Left kidney (tissue), 8 donors: ENCODE measurements at places on chromosomes 3 and 15. TPM values are rescaled to one million over a fixed set of nuclear protein-coding genes. Genes with fewer than 3 reads are reported as not detected.
A peak's percentile ranks its signal among the peaks of the same experiment; 100 is the strongest.

DNA sequence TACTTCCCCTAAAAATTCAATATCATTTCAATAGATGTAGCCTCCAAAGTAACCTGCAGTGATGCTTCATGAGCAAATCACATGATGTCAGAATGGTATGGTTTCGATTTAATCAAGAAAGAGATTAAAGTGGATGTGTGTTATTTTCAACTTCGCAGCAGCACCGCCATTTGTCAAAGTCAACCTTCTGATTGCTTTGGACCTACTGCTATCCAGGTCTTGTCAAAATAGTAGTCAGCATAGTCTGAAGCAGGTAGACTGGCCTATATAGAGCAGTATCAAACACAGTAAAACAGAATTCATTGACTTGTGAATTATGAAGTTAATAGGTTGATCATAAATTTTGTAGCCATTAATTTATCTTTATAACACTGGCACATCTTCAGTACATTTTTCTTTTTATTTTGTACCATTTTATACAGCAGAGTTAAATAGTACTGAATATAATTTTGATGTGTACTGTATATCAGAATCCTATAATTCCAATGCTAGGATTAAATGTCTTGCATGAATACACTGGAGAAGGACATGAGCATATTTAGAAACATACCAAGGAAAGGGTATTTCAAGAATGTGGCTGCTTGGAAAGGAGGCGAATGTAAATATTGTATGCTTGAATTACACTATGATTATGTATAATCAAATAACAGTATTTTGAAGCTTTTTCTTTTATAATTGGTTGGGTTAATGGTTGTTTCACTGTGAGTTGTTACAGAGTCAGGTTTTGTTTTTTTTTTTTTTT lies 79.6 kb downstream of the CDIN1 start:
- no peak for DNase-seq

The RARRES1 gene
- 12.6 TPM for polyA plus RNA-seq

DNA sequence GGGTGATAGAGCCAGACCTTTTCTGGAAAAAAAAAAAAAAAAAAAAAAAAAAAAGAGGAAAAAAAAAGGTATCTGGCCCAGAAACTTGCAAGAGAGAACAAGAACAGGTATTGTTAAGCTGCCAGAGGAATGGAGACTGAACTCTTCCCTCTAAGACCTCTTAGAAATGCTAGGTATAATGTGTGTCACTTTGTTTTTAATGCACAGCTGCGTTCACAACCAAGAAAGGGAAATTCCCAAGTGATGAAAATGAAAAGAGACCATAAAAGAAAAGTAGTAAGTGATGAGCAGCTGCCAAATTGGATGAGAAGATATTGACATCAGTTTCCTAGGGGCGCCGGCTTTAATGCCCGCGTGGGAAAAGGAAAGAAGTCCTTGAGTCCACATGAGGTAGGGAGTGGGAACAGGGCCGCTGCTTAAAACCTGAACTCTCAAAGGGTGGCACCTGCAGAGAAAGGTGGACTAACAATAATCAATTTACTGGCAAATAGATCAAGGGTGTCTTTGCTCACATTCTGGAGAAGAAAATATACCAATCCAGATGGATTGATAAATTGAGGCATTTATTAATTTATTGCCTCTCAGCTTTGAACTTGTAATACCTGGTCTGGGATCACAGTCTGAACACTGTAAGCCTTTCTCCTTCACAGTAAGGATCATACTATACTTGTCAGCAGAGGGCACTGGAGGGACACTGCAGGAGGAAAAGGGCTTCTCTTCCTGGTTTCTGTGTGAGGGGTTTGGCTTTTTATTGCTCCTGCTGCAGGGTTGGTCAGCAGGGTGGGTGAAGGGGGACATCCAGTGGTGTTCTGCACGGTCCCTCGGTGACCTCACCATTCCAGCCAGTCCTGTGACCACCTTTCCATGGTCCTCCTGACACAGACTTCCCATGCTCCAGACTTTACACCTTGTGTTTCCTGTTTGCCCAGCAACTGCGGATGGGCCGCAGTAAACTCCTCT lies 131.6 kb downstream of the AQP9 start:
- peak; percentile 79 for DNase-seq

DNA sequence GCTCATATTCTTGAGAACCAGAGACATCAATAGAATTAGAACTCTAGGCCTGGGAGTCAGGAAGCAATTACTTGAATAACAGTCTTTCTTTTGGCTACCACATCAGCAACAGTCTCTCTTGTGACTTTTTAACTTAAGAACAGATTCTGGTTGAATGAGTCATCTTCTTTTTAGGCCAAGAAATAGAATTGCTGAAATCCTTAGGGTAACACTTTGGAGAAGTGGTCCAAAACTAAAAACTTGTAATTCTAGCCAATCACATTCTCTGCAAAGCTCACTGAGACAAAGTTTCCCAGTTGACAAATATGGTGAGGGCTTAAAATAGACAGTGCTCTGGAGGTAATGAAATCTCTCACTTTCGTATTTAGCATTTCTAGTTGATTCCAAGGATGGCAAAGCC lies 238.0 kb downstream of the SHOX2 start:
- no peak for DNase-seq

DNA sequence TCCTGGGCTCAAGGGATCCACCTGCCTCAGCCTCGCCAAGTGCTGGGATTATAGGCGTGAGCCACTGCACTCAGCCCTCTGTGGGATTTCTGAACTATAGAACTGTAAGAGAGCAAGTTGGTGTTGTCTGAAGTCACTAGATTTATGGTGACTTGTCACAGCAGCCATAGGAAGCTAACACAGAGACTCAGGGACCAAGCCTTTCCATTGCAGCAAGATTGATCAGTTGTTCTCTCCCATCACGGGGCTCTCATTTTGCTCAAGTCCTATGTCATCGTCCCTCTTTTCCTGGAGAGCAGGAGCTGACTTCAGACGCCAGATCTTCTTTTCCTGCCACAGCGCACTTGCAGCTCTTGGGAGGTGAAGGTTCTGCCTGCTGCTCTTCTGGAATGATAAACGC lies 61.0 kb downstream of the APBA2 start:
- no peak for DNase-seq

GRCh38 chr3:177410730-177411129 lies 213.4 kb upstream of the TBL1XR1 start:
- DNase-seq = no peak

GRCh38 chr3:21795152-21795837 lies 44.3 kb upstream of the ZNF385D start:
- DNase-seq = no peak

GRCh38 chr15:71581398-71581930 lies 228.9 kb upstream of the NR2E3 start:
- no peak for DNase-seq

DNA sequence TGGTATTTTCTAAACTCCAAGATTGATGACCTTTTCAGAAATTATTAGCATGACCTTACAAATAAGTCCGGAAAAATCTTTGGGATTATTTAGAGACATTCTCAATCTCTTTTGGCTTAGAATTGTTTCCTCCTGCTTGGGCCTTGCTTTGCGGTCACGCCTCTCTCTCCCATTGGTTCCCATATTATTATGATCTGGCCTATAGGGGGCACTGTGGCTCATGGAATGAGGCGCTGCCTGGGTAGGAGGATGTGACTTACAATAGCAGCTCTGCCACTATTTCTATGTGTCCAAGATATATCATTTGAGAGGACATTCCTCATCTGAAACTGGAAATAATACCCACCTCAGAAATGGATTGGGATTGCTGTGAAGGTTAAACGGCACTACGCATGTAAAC lies 464.9 kb downstream of the MFSD1 start:
- peak; percentile 57 for DNase-seq

DNA sequence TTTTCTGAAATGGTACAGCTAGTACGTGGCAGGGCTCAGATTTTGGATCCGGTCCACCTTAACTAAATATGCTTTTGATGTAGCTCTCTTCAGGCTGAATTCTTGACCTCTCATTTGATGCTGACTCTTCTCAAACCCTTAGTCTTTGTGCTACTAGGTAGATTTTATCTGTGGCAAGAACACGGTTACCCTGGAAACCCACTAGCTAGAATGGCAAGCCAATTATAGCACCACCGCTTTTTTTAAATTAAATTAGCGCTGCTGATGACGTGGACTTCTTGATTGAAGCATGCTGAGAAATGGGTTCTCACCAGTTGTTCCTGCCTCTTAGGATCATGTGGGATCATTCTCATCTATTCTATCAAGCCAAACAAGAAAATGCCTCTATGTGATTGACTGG lies 421.5 kb downstream of the LPP start:
- DNase-seq = no peak

The LSMEM2 gene
- 0.58 TPM for polyA plus RNA-seq

DNA sequence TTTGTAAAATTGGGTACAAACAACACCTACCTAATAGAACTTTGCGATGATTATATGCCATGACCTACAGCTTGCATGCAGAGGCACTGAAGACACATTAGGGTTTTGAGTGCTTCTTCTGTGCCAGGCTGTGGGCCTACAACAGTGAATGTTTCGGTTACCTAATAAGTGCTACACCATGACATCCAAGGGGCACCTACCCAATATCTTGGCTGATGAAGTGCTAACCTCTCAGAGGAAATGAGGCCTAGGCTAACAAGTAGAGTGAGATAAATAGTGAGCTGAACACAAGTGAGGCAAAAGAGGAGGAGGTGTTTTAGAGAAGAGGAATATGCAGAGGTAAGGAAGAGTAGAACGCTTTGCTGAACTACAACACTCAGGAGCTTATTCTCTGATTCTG lies 12.2 kb upstream of the RASGRP1 start:
- DNase-seq = no peak

The LAMB2 gene
- 435 TPM for polyA plus RNA-seq

The ZNF654 gene
- polyA plus RNA-seq = 22.5 TPM

GRCh38 chr3:128153156-128154041 lies at the start of gene EEFSEC:
Gene EEFSEC (plus strand): TSS chr3:128153481. CDS start chr3:128153508, 27 bp downstream.
- peak; percentile 59 for DNase-seq

GRCh38 chr3:56536735-56537134 lies 20.2 kb upstream of the CCDC66 start:
- DNase-seq = no peak

GRCh38 chr15:72098040-72098439 lies 19.9 kb downstream of the MYO9A start:
- DNase-seq = no peak

- peak; percentile 60 for DNase-seq
These were observed at the start of gene IGDCC3 for GRCh38 chr15:65377976-65378366. Gene IGDCC3 (minus strand): TSS chr15:65378002. CDS start chr15:65377788, 214 bp downstream.

DNA sequence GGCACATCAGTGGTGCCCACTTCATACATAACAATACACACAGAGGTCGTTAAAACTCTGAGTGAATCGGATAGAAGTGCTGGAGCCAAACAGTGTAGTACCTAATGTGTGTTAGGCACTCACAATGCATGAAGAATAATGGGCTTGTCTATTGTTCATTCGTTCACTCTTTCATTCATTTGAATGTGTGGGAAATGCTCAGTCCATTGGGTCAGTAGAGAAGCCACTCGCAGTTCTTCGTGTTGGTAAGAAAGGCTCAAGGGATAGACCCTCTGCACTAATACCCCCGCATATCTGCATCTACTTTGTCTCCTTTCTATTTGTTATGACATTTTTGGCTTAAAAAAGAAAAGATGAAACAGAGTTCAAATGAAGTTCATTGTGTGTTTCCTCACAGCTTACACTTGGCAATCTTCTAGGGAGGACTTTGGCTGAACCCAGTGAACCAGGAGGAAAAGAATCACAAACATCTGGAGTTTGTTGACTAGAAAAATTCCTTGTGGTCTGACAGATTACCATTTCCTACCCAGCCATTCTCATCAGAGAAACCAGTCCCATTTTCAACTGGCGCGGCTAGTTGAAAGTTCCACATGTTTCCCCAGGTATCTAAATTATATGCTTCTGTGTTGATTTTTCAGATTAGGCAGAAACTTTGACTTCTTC lies 32.8 kb upstream of the MFSD1 start:
- DNase-seq = peak; percentile 77

The CASR gene
- polyA plus RNA-seq = 24.9 TPM

The CTXN2 gene
- polyA plus RNA-seq = 0.12 TPM

DNA sequence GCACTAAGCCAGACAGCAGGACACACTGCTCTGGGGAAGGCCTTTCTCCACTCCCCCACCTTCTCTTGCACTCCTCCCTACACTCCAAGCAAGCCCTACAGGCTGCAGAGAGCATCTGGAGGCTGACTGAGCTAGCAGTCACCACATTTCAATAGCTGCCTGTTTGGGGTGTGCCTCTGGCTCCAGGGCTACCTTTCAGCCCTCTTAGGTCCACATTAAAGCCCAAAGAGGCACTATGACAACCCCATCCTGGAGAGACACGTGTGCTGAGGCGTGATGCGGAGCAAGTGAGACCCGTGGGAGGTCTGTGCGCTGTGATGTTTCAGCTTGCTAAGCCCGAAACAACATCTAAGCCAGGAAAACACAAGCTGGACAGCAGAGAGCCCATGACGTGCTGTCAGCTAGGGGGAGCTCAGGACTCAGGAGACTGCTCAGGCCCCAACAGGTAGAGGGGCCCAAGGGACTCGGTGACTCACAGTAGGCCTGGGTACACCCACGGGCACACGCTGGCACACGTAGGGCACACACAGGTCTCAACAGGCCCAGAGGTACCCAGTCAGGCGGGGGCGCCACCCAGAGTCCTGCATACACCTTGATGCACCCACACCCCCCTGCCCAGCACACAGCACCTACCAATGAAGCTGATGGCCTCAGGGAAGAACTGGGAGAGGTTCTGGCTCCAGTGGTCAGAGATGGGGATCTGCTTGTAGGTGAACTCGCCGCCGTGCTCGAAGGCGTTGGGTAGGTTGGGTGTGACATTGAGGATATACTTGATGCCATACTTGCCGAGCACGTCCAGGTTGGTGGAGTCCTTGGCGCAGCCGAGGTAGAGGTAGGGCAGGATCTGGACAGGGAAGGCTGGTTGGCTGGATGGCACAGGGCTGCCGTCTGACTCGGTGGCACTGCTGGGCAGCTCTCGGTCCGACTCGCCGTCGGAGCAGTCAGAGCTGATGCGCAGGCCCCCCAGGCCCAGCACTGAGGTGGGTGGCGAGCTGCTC lies 2.8 kb downstream of the DUSP7 start:
- no peak for DNase-seq

DNA sequence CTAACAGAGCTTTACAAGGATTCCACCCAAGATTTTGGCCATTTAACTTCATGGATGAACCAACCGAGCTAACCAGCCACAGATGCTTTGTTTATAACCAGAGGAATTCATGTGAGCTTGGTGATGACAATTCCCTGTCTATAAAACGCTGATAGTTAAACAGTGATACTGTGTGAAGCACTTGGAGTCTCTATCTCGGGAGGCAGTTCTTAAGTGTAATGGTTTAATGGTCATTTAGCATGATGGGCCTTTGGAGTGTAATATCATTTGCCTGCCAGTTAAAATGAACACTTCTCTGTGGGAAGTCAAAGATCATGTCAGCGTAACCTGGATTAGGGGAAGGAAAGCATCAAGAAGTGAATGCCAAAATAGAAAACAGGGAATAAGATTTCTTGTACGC lies 368.6 kb upstream of the THRB start:
- DNase-seq = no peak

DNA sequence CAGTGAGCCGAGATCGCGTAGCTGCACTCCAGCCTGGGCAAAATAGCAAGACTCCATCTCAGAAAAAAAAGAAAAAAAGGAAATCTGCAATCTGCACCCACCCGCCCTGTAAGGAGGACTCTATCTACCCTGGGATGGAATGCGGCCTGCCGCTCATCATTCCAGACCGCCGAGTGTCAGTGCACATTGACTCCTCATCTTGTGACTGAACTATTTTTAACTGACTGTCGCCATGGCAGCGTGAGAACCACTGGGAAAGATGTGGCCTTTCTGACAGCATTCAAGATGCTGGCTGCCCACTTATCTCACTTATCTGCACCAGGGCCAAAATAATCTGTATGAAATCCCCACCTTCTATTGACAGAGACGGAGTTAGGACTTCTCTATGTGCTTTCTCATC lies 38.8 kb upstream of the ANKRD34C start:
- no peak for DNase-seq

The GJD2 gene
- not detected for polyA plus RNA-seq

- no peak for DNase-seq
These were observed 57.2 kb upstream of the TIPARP start for GRCh38 chr3:156617145-156617544.
